ENCODE measurements at places on chromosomes 3 and 15. TPM values are rescaled to one million over a fixed set of nuclear protein-coding genes. Genes with fewer than 3 reads are reported as not detected.
A peak's percentile ranks its signal among the peaks of the same experiment; 100 is the strongest.

DNA sequence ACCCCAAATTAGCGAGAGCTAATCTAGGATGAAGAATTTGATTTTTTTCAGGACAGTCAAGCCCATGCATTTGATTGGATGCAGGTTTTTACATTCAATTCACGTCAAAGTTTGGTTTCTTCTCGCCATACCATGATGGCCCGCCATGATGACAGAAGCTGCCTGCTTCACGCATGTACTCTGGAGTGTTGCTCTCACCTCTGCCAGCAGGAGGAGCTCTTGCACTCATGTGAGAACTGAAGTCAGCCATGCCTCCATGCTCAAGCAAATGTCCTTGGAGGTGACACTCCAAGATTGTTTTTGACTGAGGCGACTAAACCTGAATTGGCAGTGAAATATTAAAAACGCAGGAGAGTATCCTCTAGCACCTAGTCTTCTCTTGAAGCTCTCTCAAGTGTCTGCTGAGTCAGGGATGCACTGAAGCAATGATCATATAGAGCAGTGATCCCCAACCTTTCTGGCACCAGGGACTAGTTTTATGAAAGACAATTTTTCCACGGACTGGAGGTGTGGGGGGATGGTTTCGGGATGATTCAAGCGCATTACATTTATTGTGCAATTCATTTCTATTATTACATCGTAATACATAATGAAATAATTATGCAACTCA, 120.9 kb downstream of the SAMMSON start:
- no peak for DNase-seq

GRCh38 chr3:123285931-123286307, 84.2 kb downstream of the SEC22A start:
- no peak for DNase-seq

DNA sequence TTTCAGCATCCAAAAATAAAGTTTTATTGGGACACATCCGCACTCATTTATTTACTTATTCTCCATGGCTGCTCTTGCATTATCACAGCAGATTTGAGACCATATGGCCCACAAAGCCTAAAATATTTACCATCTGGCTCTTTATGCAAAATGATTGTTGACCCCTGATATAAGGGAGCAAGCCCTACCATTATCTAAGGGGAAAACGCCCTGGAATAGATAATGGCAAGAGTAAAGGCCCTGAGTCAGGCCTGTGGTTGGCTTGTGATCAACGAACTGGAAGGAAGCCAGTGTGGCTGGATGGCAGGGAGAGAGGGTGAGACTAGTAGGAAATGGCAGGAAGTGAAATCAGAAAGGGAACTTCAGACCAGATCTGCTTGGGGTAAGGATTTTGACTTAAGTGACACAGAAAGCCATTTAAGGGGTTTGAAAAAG, 24.6 kb upstream of the DMXL2 start:
- peak; percentile 79 for DNase-seq

DNA sequence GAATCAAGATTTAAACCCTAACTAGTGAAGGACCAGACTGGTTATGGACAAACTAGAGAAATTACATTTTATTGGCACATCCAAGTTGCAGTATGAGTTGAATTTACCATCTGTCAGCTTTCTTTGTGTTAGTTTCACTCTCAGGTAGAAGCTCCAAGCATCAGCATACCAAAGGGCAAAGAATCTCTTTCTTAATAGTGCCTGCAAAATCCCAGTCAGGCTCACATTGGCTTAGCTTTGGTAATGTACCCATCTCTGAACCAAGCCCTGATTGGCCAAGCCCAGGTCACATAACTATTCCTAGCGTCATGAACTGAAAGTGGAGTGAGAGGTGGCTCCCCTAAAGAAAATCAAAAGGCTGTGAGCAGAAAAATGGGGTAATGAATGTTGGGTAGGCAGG, 66.9 kb downstream of the CCNL1 start:
- no peak for DNase-seq

DNA sequence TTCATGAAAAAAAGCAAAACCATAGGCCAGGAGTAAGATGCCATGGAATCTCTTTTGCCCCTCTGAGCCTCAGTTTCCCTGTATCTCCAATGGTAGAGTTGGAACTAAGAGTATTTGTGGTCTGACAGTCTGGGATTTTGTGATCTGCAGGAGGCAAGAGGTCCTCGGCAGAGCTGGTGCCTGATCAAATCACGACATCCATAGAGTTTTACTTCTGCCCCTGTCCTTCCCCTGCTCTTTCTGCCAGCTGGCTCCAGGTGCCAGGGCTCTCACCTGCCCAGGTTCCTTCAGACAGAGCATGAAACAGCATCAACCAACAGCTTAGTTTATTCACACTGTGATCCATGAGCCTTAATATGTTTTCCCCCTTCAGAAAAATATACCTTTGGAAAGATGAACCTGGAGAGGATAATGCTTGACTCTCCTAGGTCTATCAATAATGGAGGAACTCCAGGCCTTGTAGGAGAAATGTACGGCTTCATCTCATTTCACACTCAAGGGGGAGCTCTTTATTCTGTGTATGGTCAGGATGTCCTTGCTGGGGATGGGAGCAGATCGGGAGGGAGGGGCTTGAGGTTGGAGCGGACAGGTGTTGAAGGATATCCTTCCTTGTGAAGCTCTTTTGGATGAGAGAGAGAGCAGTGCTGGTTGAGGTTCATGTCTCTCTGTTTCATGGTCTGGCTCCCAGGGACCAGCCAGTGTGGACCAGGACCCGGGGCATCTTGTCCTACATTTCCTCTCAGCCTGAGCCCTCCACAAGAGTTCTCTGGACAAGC, 309.9 kb downstream of the RPLP1 start:
- no peak for DNase-seq

DNA sequence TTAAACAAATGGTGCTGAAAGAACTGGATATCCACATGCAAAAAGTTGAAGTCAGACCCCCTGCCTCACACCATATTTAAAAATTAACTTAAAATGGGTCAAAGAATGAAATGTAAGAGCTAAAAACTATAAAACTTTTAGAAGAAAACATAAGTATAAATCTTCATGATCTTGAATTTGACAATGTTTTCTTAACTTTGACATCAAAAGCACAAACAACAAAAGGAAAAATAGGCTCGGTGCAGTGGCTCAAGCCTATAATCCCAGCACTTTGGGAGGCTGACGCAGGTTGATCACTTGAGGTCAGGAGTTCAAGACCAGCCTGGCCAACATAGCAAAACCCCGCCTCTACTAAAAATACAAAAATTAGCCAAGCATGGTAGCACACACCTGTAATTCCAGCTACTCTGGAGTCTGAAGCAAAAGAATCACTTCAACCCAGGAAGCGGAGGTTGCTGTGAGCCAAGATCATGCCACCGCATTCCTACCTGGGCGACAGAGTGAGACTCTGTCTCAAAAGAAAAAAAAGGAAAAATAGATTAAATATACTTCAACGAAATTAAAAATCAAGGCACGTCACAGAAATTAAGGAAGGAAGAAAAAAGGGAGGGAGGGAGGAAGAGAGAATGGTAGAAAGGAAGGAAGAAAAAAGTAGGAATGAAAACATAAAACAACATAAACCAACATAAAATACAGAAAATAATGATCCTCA, 1.5 kb downstream of the RAB27A start:
- no peak for DNase-seq

- DNase-seq: peak; percentile 70
Measured at GRCh38 chr3:129439226-129439816, 427 bp downstream of the MBD4 start.

DNA sequence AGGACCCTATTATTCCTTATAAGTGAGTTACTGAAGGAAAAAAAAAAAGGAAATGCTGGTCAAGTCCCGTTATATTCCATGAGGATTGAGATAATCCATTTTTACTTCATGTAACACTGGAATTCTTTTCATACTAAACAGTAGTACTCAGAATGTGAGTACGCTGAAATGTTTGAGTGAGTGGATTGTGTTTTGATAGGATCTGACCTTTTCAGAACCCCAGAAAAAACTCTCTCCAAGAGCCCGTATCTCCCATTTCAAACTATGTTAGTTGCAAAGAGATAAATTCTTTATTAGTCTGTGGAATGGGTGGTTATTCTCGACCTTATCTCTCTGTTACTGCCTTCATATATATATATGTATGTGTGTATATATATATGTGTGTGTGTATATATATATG, 2.5 kb upstream of the LPP start:
- no peak for DNase-seq

DNA sequence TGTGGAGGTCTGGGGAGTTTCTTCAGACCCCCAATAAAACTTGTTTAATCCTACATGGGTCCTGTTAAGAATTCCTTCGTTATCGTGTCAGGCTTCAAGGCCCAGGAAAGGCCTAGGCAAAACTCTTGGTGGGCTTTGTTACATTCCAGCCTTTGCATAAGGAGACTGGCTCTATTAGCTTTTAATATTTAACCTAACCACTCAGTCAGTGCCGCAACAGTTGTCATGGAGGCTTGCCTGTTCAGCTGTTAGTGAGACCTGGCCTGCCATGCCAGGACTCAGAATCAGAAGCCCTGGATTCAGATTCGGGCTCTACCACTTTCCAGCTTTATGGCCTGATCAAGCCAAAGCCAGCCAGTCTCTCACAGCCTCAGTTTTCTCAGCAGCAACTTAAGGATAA, 19.6 kb downstream of the EIF1B start:
- DNase-seq: no peak

DNA sequence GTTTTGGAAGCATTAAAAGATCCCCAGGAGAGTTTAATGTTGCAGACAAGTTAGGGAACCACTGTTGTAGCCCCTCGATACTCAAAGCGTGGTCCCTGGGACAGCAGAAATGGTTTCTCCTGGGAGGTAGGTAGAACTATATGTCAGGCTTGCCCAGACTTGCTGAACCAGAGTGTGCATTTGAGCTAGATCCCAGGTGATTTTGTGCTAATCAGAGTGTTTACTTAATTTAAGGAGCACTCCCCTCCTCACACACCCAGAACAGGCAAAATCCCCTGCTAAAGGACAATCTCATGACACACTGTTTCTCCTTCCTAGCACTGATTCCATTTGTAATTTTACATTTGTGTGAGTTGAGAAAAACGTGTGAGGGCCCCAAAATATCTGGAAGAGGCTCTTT, 24.3 kb downstream of the LMCD1 start:
- no peak for DNase-seq

DNA sequence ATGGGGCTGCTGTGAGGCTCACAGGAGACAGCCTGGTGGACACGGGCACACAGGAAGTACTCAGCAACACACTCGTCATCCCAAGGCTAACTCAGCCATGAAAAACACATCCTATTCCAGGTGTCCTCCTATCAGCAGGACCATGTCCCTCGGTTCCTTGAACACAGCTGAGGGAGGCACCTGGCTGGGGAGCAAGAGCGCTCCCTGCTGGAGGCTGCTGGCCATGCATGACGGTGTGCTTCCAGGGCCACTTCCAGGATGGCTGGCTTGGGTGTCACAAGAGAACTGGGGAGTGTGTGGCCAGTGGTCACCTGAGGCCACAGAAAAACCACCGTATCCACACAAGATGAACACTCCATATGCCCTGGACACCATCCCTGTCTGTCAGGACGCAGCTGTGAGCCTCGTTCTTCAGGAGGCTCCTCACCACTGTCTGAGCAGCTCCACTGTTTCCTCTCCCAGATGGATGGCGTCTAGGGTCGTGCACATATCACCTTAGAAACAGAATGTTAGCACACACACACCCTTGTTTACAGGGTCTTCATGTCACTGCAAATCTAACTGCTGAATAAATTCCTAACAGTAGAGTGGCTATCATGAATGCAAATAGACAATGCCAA, 31.0 kb downstream of the POC1A start:
- peak; percentile 78 for DNase-seq

DNA sequence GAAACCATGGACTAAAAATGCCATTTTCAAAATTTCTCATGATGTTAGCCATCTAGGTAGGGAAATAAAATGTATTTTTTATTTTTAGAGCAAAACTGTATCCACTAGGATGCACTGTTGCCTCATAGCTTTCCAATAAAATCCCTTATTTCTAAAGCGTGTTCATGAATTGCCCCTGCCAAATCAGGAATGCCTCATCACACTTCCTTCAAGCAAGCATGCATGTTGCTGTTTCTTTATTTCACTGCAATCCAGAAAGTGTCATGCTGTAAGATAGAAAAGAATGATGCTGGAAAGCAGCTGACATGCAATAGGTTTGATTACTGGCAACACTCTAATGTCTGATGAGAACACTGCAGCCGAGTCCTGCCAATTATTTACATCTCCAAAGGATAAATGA, 239.5 kb downstream of the CHL1 start:
- DNase-seq: no peak

GRCh38 chr15:44501768-44502366, 35.1 kb upstream of the EIF3J start:
- DNase-seq: no peak

DNA sequence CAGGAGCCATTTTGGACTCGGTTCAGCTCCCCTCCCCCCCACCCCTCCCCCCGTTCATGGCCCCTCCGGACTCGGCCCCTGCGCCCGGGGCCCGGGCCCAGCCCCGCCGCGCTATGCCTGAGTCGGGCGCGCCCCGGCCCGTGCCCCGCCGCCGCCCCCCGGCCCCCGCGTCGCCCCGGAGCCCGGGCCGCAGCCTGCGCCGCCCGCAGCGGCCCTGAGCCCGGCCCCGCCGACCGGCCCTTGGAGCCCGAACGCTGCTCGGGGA, 155 bp downstream of the ACVR2B start:
- no peak for DNase-seq

The GOLIM4 gene
- total RNA-seq: 41.3 TPM

The NANOGP8 gene
- not detected for total RNA-seq

The IDH2 gene
- 95.3 TPM for total RNA-seq

The SYNPR gene
- not detected for total RNA-seq

The PLAAT1 gene
- not detected for total RNA-seq
